Adrenal gland (tissue), 19 donors: ENCODE measurements at places on chromosomes 1 and 21. TPM values are rescaled to one million over a fixed set of nuclear protein-coding genes. Genes with fewer than 3 reads are reported as not detected.

The SGIP1 gene
- total RNA-seq = 1.0 TPM

The GPR153 gene
- 1.9 TPM for total RNA-seq

The ADAMTSL4 gene
- total RNA-seq = 22.5 TPM

The EXTL2 gene
- 31.6 TPM for total RNA-seq

The LCE3D gene
- total RNA-seq = not detected

The OR10X1 gene
- total RNA-seq = not detected

The FNDC5 gene
- 67.8 TPM for total RNA-seq

The ATP8B2 gene
- total RNA-seq = 26.1 TPM

The MAP3K21 gene
- 6.4 TPM for total RNA-seq

The LCE3E gene
- not detected for total RNA-seq

The SKI gene
- total RNA-seq = 31.5 TPM

DNA sequence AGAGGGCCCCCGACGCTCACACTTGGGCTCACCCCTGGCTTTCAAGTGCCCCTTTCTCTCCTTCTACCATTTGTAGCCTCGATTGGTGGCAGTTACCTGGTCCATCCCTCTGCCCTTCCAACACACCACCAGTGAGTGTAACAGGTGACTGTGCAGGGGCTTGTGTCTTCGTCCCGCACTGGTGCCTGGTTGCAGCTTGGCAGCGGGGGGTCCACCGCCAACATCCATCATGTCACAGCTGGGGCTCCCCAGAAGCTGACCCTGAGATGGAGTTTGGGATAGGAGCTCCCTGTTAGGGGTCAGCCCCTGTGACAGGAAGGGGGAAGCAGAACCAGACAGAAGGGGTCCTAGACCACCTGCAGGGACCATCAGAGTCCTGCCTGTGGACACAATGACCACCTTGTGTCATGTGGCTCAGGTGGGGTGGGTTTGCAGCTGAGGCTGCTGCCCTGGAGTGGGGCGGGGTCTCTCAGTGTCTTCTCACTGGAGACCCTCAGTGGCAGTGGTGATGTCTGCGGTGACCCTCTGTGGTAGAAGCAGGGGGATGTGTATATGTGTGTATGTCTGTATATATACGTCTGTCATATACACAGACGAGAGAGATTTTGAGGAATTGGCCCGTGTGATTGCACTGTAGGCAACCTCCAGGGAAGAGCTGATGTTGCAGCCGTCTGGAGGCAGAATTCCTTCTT is 3.6 kb upstream of the CALML6 start:
- no peak overlapping the region for H3K4me3 ChIP-seq
- no peak for DNase-seq
- no peaks in the 10 kb centered on the region for H3K27me3 ChIP-seq
- H3K4me1 ChIP-seq = peaks cover 5% of the 10 kb centered on the region

- H3K27me3 ChIP-seq = no peaks in the 10 kb centered on the region
- no peak overlapping the region for H3K27ac ChIP-seq
- H3K36me3 ChIP-seq = no peaks in the 10 kb centered on the region
Observed at GRCh38 chr1:45456531-45456930, 34.4 kb downstream of the TESK2 start.

DNA sequence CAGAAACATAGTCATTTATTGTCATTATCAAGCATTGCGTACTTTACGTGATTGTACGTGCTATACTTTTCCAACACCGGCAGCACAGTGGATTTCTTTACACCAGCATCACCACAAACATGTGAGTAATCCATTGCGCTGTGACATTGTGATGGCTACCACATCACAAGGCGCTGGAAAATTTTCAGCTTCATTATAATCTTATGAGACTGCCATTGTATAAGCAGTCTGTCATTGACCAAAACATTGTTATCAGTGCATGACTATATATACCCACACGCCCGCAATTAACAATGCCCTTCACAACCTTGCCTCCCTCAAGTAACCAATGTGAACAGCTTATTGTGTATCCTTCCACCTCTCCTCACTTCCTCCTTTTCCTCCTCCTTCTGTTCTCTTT is 137.6 kb downstream of the ZZZ3 start:
- no peaks in the 10 kb centered on the region for H3K27me3 ChIP-seq
- H3K36me3 ChIP-seq = no peaks in the 10 kb centered on the region
- no peak overlapping the region for H3K27ac ChIP-seq
- no peak overlapping the region for H3K4me3 ChIP-seq
- DNase-seq = no peak

- H3K27ac ChIP-seq = no peak overlapping the region
- H3K4me3 ChIP-seq = no peak overlapping the region
- H3K36me3 ChIP-seq = no peaks in the 10 kb centered on the region
- H3K27me3 ChIP-seq = no peaks in the 10 kb centered on the region
Observed at GRCh38 chr1:167332503-167332902, 111.8 kb downstream of the POU2F1 start.

DNA sequence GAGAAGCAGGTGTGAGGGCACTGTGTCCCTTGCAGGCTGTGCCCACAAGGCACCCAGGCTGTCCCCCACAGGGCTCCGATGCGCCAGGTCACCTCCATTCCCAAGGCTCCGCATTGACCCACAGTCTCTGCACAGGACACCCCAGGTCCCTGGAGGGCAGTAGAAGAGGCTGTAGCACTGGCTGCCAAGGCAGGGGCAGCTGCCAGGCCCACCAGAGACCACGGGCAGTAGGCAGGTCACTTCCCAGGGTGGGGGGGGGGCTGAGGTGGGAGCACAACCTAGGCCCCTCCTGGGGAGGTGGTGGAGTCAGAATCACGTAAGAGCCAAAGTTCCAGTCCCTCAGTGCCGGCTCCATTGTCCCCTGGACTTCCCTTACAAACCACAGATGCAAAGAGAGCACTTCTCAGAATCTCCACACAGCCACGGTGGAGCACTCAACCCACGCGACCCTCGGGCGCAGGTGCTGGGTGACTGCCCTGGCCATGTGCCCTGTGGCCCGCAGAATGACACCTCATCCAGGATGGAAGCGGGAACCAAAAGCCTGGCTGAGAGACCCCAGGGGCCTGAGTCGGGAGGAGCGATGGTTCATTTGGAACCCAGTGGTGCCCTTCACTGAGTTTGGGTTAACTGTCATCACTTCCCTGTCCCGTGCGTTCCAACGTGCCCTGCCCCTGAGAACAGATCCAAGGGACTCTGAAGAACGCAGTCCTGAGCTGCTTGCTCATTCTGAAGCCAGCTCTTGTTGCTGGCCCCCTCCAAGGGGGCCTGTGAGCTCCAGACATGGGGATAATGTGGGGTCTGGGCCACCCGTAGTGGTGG is 69.7 kb upstream of the PDE9A start:
- H3K36me3 ChIP-seq = no peaks in the 10 kb centered on the region
- H3K4me1 ChIP-seq = no peaks in the 10 kb centered on the region
- no peaks in the 10 kb centered on the region for H3K27me3 ChIP-seq
- H3K4me3 ChIP-seq = no peak overlapping the region
- no peak overlapping the region for H3K27ac ChIP-seq

DNA sequence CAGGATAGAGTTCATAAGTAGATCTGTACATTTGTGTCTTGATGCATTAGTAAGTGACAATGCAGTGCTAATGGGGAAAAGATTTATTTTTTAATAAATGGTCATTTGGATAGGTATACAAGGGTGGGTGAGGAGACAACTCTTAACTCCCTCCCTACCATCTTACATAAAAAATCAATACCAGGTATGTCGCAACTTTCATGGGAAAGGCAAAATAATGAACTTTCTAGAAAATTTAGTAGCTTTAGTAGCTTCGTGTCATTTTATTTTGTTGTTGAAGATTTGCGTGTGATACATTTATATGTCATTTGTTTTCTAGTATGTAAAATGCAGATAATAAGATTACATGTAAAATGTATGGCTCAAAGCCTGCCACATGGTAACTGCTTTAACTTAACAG is 310.8 kb downstream of the RYR2 start:
- no peaks in the 10 kb centered on the region for H3K4me1 ChIP-seq
- DNase-seq = no peak
- H3K4me3 ChIP-seq = no peak overlapping the region
- H3K27ac ChIP-seq = no peak overlapping the region

DNA sequence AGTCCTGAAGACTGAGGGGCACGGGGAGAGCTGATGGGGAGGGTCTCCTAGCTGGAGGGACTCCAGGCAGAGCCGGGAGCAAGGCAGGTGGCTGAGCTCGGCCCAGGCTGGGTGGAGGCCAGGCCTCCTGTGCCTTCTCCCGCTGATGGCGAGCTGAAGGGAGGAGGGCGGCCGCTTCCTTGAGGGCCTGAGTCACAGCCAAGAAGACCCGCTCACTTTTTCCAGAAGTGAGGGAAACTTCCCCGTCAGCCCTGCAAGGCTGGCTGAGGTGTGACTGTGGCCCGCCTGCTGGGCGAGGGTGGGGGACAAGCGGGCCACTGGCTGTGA is 1.7 kb upstream of the VWA1 start:
- H3K4me3 ChIP-seq = no peak overlapping the region
- H3K36me3 ChIP-seq = no peaks in the 10 kb centered on the region
- H3K27ac ChIP-seq = no peak overlapping the region
- peaks cover 42% of the 10 kb centered on the region for H3K4me1 ChIP-seq

DNA sequence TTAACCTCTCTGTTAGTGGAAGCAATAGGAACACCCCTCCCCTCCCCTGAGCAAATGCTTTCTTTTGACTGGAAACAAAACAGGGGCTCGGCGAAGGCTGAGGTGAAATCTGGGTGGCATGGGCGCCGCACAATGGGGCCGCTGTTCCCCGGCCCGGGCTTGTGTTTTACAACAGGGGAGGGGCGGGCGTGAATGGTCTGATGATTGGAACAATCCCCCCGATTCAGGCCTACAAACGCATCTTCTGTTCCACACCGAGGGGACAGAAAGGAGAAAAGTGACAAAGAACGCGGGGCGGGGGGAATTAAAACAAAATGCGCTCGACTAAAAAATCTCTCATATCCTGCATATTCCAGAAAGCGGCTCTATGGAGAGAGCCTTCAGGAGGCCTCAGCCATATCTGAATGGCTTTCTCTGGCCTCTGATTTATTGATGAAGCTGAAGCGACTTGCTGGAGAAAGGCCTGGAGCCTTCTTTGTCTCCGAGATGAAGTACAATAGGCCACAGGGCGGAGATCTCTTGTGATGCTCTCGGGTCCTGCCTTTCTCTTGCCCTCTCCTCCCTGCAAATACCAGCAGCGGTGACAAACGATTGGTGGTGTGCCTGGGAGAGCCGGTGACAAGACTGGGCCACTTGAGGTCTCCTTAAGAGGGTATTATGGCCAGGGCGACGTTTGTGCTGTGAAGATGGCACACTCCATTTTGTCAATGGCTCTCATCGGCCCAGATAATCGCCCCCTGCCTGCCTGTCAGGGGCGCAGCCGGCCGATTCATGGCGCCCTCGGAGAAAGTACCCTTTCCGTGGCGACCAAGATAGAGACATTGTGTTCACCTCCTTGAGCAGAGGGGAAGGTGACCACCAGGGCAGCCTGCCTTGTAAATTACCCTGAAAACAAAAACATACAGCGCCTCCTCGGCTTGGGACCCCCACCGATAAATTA is 47.1 kb upstream of the OLIG2 start:
- no peaks in the 10 kb centered on the region for H3K4me1 ChIP-seq
- no peak for DNase-seq
- H3K4me3 ChIP-seq = no peak overlapping the region
- no peaks in the 10 kb centered on the region for H3K36me3 ChIP-seq
- peaks cover 10% of the 10 kb centered on the region for H3K27me3 ChIP-seq
- no peak overlapping the region for H3K27ac ChIP-seq

DNA sequence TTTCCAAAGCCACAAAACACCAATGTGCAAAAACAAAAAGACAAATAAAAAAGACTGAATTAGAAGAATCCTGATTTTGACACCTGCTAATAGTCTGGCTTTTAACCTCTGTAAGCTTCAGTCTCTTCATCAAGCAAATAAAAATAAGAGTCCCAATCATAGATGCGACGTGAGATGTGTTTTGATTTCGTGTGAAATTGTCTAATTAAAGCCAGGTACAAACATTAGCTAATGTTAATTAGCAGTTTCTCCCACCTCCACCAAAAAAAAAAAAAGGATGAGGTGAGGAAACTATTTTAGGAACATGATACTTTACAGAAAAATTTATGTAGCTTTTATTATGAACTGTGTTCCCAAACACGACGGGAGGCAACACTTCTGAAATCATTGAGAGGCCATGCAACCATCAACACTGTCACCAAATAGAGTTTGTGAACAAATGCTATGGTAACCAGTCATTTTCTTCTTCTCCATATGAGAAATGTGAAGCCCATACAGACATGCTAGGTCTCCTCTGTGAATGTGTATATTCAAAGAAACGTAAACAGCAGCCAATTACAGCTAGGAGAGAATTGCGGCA is 6.7 kb upstream of the EVI5 start:
- no peak for DNase-seq
- no peak overlapping the region for H3K27ac ChIP-seq
- peaks cover 2% of the 10 kb centered on the region for H3K4me1 ChIP-seq
- H3K36me3 ChIP-seq = no peaks in the 10 kb centered on the region

DNA sequence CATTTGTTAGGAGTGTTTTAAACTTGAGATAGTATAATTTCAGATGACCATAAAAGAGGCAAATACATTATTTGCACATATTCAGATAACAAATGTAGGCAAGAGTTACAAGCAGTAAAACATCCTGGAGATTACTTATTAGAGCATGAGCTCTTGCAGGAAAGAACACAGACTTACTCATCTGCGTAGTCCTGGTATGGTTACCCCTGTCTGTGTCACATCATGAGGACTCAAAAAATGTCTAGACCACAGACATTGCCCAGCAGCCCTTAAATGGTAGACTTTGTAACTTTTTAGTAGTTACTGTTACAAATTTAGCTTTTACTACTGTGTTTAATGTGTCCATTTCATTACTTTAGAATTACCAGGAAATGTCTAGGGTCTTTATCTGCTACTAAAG is 12.8 kb downstream of the CACHD1 start:
- H3K4me1 ChIP-seq = peaks cover 38% of the 10 kb centered on the region
- no peaks in the 10 kb centered on the region for H3K27me3 ChIP-seq
- no peaks in the 10 kb centered on the region for H3K36me3 ChIP-seq
- H3K27ac ChIP-seq = no peak overlapping the region
- no peak overlapping the region for H3K4me3 ChIP-seq

DNA sequence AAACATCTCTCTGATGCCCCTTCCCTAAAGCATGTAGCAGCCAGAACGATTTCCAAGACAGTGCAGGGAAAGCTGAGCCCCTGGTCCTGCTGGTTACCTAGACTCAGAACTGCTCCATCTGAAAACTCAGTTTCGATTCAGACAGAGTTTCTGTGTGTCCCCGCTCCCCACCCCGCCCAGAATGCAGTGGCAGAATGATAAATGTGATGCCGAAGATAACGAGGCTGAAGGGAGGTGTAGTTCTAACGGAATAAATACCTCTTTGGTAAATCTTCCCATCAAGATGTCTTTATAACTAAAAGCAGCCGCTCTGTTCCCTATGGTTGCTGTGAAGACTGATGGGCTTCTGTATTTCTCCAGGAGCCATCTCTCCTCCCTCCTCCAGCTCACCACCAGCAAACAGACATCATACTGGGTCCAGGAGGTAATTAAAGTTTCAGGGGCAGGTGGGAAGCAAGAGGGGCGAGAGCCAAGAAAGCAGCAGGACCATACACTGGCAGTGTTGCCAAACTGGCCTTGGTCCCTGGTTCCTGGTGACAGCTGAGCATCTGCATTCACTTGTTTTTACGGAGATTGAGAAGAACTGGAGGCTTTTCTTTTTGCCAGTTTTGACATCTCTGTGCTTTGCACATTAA is 76.9 kb downstream of the DDX20 start:
- no peak for DNase-seq
- H3K27ac ChIP-seq = no peak overlapping the region
- no peaks in the 10 kb centered on the region for H3K36me3 ChIP-seq
- H3K4me3 ChIP-seq = no peak overlapping the region

- no peaks in the 10 kb centered on the region for H3K27me3 ChIP-seq
- no peak for DNase-seq
- no peak overlapping the region for H3K27ac ChIP-seq
- no peaks in the 10 kb centered on the region for H3K4me1 ChIP-seq
- no peaks in the 10 kb centered on the region for H3K36me3 ChIP-seq
- H3K4me3 ChIP-seq = no peak overlapping the region
Observed at GRCh38 chr1:160007577-160008200, 24.1 kb downstream of the PIGM start.
